ENCODE measurements at places on chromosomes 11 and 22. TPM values are rescaled to one million over a fixed set of nuclear protein-coding genes. Genes with fewer than 3 reads are reported as not detected.

Gene TRMU
- 29.5 TPM for polyA plus RNA-seq

Gene SCGB1A1
- polyA plus RNA-seq, result not detected

Gene KLHDC7B
- not detected for polyA plus RNA-seq

Gene LMNTD2
- polyA plus RNA-seq, result 0.36 TPM

Gene OR4C45
- polyA plus RNA-seq, result not detected

Gene OR9Q1
- not detected for polyA plus RNA-seq

Gene C11orf65
- polyA plus RNA-seq, result 1.1 TPM

Gene OR5A1
- polyA plus RNA-seq, result not detected

Gene TIMM10
- polyA plus RNA-seq, result 78.3 TPM

Gene OR2AG2
- not detected for polyA plus RNA-seq

Gene TTLL8
- not detected for polyA plus RNA-seq

Gene PGA5
- not detected for polyA plus RNA-seq

DNA sequence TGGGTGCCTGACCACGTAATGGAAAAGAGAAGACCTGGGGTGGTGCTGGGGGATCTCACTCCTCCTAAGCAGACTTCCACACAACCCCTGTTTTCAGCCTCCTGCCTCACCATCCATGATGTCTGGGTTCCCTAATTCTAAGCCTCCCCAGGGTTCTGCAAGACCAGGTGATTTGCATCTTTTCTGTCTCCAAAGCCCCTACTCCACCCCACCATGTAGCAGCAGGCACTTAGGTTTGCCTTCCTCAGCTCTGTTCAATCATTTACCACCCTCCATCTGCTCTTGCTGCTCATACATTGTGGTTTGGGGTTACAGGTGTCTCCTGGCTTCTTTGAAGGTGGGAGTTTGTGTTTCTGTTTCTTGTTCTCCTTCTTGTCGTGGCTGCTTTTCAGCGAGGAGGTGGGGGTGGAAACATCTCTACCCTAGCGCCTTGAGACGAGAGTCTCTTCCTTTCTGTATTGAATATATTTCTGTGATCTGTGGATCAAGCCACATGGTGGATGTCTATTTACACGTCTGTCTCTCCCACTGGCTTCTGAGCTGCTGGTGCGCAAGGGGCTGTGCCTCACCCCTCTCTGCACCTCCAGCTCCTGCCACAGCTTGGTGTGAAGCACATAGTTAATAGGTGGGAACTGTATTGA is 6.6 kb upstream of the SSTR3 start:
- no peak for DNase-seq

GRCh38 chr11:18312663-18313420 is 9.1 kb downstream of the HPS5 start:
- peak; percentile 54 for DNase-seq

DNA sequence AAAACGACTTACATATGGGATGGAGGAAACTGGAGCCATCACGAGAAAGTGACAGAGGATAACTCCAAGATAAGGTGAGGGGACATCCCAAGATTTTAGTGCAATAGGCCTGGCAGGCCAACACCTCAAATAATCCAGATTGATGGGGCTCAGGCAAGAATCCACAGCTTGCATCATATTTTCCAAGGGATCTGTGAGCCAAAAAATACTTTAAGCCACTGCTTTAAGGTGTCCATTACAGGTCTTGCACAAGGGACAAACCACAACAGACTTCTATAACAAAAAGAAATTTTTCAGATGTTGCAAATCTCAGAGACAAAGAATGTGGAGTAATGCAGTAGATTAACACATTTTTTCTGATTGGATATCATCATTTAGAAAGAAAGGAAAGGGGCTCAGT is 45.6 kb downstream of the DENND5A start:
- DNase-seq, result peak; percentile 85

DNA sequence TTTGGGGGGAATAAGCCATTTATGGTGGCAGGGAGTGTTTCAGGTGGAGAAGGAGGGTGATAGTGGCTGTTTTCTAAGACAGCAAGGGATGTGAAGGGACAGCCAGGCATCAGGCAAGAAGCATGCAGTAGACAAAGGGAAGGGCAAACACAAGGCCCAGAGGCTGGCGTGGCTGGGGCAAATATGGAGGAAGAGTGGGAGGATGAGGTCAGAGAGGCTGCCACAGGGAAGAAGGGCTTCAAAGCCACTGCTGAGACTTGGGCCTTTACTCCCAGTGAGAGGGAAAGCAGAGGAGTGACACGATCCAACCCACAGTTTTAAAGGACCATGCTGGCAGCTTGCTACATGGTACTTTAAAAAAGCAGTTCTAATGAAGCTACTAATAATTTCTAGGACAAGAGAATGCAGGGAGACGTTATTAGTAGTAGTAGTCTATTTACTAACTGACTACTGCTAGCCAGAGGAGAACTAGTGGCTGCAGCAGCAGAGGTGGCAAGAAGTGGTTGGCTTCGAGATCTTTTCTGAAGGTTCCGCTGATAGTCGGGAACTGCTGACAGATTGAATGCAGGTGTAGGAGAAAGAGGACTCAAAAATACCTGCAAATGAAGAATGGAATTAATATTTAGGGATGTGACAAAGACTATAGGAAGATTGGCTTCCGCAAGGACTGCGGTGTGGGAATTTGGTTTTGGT is 13.7 kb downstream of the KMT5B start:
- no peak for DNase-seq

DNA sequence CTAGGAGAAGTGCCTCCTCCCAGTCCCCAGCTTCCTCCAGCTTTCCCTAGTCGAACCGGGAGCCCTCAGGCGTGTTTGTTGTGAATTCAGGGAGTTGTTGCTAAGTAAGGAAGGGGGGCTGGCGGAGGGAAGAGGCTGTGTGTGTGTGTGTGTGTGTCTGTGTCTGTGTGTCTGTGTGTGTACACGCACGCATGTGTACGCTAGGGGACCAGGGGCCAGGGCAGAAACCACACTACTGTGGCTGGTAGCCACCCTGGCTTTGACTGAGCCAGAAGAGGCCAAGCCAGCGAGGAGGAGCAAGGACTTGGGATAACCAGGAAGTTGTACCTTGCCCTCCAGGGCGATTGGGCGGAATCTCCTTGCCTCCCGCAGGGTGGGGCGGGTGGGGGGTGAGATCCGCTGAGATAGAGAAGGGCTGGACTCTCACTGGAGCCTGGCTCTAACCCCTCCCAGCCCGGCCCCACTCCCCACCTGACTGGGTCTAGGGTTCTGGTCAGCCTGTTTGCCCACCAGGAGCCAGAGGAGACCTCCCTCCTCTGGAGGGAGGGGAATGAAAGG is 7.5 kb downstream of the BCL9L start:
- peak; percentile 94 for DNase-seq

DNA sequence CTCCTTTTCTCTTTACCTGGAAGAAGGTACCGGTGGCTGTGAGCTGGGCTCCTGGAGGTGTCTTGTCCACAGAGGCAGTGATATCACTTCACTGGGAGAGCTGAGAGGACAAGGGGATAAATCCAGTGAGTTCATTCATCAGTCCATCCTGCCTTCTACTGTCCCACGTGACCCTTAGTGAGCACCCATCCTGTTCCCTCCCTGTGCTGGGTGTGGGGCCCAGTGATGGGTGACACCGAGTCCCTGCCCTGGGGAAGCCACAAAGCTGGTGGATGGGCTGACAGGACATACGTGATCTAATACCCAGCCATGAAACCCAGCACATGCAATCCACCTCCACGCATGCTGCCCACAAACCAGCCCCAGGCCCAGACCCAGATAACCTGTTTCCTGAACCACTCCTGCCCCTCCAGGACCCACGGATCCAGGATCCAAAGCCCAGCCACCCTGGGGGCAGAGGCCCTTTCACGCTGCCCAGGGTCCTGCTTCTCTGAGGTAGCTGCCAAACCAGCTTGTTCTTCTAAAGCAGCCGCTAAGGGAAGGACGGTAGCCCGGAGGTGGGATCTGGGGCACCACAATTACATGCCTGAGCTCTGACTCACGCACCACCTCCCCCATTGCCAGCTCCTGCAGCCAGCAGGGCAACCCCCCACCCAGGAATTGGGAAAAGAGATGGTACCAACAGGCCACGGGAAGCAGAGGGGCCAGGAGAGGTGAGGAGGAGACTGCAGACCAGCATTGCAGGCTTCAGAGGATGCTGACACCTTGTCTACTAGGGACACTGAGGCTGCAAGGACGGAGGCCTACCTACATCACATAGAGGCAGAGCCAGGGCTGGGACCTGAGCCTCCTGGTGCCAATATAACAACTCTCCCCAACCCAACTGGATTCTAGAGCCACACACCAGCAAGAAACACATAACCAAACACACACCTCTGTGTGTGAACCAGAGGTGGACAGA is 35.2 kb downstream of the GDPD5 start:
- DNase-seq, result peak; percentile 14

- peak; percentile 92 for DNase-seq
Measured at GRCh38 chr11:113189909-113190667, 124.3 kb upstream of the TTC12 start.

DNA sequence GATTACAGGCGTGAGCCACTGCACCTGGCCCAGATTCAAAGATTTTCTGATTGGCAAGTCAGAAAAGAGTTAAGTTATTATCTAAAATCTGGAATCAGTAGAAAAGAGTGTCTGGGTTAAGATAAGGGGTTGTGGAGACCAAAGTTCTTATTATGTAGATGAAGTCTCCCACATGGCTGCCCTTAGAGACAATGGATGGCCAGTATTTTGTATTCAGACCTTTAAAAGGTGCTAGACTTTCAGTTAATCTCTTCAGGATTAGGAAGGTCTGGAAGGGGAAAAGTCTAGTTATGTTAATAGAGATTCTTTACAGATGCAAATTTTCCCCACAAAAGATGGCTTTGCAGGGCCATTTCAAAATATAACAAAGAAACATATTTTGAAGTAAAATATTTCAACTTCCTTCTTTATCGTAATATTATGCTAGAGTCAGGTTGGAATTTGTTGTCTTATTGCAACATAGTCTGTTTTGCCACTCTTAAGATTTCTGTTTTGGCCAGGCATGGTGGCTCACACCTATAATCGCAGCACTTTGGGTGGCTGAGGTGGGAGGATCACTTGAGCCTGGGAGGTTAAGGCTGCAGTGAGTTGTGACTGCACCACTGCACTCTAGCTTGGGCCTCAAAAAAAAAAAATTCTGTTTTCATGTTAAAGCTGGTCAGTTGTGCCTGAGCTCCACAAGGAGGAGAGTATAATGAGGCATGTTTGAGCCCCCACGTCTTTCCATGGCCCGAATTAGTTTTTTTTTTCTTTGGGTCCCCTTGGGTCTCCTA is 14.0 kb downstream of the GRAMD1B start:
- no peak for DNase-seq

DNA sequence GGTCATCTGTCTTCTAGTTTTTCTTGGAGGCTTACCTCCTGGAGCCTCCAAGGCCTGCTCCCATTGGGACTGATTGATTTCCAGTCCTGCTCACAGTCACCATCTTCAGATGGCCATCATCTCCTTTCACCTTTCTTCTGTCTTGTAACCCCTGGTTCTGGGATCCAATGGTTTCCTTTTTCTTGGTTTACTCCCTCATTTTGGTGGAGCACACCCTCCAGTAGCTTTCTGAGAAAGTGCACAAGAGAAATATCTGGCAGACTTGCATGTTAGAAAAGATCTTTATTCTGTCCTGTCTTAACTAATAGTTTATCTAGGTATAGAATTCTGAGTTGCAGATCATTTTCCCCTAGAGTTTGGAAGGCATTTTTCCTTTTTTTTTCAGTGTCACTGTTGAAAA is 50.9 kb downstream of the MPPED1 start:
- no peak for DNase-seq

GRCh38 chr11:108697872-108698473 is 33.1 kb downstream of the DDX10 start:
- DNase-seq, result peak; percentile 85

DNA sequence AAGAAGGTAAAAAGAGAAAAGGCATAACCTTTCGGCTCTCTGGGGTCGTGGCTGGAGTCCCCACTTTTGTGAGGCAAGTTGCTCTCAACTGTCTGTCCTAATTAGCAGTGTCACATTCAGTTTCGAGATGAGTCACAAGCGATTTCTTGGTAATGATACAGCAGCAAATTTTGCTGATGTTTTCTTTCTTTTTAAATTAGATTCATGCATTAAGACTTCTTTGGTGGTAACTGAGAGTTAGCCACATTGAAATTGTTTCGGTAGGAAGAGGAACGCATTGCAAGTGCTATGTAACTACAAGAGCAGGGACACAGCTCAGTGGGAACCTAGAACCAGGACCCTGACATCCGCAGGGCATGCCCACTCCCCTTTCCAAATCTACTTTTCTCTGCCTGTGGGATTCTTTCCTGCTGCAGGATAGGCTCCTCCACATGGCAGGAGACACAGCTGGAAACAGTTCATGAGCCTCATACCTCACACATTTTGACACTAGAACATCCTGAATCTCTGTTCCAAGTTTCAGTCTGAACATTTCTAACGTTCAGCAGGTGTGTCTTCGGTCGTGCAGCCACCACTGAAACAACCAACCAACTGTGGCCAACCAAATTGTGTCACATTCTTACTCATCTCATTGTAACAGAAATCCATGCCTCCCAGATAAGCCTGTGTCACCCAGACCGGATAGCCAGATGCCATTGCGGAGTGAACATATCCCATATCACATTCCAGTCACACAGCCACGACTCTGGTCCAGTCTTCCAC is 987.6 kb downstream of the NTM start:
- no peak for DNase-seq

DNA sequence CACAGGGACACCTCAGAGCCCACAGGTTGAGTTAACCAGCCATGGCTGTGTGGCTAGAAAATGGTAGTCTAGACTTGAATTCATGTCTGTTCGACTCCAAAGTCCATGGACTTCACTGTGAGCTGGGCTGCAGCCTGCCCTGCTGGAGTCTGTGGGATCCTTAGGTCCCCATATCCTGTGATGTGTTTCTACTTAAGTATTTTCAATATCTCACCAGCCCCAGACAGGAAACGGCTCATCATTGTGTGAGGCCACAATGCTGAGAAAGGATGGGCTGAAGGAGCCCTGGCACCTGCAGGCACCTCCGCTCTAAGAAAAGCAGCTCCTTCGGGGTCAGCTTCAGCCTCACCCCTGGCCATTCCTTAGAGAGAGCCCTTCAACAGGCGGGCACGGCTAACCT is 93.1 kb downstream of the NAT10 start:
- peak; percentile 21 for DNase-seq

DNA sequence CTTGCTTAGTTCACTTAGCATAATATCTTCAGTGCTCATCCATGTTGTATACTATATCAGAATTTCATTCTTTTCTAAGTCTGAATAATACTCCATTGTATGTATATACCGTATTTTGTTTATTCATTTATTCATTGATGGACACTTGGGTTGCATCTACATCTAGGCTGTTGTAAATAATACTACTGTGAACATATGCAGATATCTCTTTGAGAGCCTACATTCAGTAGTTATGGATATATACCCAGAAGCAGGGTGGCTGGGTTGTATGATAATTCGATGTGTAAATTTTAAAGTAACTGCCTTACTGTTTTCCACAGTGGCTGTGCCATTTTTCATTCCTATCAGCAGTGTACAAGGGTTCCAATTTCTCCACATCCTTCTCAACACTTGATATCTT is 116.5 kb downstream of the TMEM135 start:
- no peak for DNase-seq

DNA sequence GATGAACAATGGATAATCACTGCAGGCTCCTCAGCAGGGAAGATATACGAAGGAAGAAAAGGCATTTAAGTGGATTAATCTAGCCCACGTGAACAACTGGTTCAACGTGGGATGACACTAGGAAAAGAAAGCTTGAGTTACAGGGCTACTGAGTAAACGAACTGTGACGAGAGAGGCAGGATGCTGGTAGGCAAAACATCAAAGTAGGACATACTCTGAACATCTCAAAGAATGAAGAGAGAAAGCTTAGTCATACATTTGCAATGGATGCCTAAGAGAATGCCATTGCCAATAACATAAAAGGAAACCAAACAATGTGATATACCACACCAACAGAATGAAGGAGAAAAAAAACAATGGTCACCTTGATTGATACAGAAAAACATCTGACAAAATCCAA is 12.9 kb downstream of the USP28 start:
- DNase-seq, result no peak

GRCh38 chr22:33440756-33441155 is 382.6 kb upstream of the SYN3 start:
- no peak for DNase-seq
